A549 treated with CpdA at 1 μM for 4 hours (cell line): ENCODE measurements at places on chromosomes 6 and 20. TPM values are rescaled to one million over a fixed set of nuclear protein-coding genes. Genes with fewer than 3 reads are reported as not detected.

Gene CD83
- 2.1 to 2.7 TPM (median 2.5 TPM) in 5 replicates for total RNA-seq

Gene LTB
- 0.27 to 0.39 TPM (median 0.35 TPM) in 5 replicates for total RNA-seq

Gene CCN5
- 23.9 to 36.6 TPM (median 26.9 TPM) in 5 replicates for total RNA-seq

Gene SNAI1
- 11.6 to 21.6 TPM (median 19.3 TPM) in 5 replicates for total RNA-seq

Gene USP49
- total RNA-seq = 1.1 to 1.7 TPM (median 1.4 TPM) in 5 replicates

Gene PANK2
- 51.9 to 59.5 TPM (median 53.8 TPM) in 5 replicates for total RNA-seq

Gene VWA7
- 0.61 to 2.0 TPM (median 1.5 TPM) in 5 replicates for total RNA-seq

Gene TSPO2
- 0.10 TPM in 1 of 5 replicates, not detected in the others for total RNA-seq

Gene LPA
- 0.01 to 0.02 TPM in 2 of 5 replicates, not detected in the others for total RNA-seq
